ENCODE measurements at places on chromosomes 11 and 22.

DNA sequence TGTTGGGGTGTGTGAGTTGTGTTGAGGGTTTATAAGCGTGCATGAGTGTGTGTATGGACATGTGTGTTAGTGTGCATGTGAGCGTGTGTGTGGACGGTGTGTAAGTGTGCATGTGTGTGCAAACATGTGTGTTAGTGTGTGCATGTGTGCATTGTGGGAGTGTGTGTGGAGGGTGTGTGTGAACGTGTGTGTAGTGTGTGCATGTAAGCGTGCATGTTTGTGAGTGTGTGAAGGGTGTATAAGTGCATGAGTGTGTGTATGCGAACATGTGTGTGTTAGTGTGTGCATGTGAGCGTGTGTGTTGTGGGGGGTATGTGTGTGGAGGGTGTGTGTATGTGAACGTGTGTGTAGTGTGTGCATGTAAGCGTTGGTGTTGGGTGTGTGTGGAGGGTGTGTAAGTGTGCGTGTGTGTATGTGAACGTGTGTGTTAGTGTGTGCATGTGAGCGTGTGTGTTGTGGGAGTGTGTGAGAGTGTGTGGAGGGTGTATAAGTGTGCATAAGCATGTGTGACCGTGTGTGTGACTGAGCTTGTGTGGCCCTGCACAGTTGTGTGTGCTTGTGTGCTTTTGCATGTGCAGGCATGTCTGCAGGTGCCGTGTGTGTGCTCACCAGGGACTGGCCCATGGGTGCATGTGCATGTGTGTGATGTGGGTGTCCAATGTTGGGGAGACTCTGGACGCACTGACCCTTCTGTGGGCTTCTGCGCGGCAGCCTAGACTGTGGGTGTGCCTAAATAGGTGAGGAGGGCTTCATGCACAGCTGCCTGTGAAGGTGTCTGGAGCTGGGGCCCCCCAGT, 866.2 kb downstream of the TBC1D22A start:
- no peak for DNase-seq

DNA sequence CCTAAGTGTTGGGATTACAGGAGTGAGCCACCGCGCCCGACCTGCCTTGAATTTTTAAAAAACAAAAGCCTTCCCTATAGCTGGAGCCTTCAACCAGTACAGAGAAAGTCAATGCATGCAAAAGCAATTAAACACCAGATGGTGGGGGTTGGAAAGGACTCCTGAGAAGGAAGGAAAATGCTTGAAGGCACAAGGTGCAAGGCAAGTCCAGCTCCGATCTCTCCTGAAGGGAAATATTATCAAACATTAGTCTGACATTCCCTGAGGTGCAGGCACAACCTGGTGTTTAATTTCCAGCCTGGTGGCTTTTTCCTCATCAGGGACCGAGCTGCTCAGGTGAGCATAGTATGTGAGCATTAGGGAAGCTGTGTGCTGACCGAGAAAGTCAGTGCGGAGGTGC, 12.9 kb upstream of the RAPSN start:
- DNase-seq = no peak

- DNase-seq = no peak
Observed at GRCh38 chr11:1830004-1830321, 4.8 kb upstream of the SYT8 start.

GRCh38 chr11:64384981-64385944, 26.3 kb downstream of the RPS6KA4 start:
- DNase-seq = no peak

DNA sequence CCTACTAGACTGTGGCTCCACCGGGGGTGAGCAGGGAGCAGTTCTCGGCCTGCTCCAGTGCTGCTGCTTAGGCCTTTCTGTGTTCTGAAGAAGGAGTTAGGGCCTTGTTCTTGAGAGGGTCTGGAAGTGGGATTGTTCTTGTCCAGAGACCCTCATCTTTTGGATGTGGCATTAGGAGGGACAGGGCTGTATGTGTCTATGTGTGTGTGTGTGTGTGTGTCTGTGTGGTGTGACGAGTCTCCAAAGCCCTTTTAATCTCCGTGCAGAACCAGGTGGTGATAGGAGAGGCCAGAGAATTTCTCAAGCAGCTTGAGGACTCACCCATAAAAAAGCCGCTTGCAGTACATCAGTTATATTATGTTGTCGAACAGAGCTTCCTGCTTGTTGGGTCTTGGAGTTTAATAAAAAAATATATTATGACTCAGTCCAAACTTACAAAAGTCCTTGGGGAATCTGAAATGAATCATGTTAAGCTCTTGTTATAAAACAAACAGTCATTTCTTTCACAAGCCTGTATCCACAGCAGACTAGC, 196.5 kb downstream of the TENM4 start:
- DNase-seq = no peak

GRCh38 chr22:40525250-40525884, 111.2 kb downstream of the MRTFA start:
- peak; percentile 51 for DNase-seq

DNA sequence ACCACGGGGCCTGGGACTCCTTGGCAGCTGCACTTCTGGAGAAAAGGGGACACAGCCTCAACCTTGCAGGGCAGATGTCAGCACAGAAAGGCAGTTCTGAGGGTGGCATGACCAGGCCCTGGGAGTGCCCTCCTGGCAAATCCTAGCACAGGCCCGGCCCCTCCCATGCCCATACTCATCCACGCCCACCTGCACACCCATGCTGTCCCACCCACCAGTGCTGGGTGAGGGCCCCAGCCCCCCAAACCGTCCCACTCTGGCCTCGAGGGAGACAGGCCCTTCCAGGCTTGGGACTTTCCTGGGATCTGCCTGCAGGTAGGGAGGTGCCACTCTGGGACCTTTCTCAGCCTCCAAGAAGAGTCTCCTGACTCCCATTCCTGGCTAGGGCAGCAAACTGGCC, 10.1 kb downstream of the DUSP8 start:
- no peak for DNase-seq

GRCh38 chr11:10823152-10823579, 14.4 kb upstream of the EIF4G2 start:
- no peak for DNase-seq

- DNase-seq = no peak
Observed at GRCh38 chr11:85869781-85870180, 14.6 kb downstream of the CCDC83 start.

Measured in effector CD8-positive, alpha-beta T cell (primary cell).